Naive thymus-derived CD8-positive, alpha-beta T cell (primary cell): ENCODE measurements at places on chromosomes 5 and 9. TPM values are rescaled to one million over a fixed set of nuclear protein-coding genes. Genes with fewer than 3 reads are reported as not detected.
A peak's percentile ranks its signal among the peaks of the same experiment; 100 is the strongest.

- H3K4me1 ChIP-seq: no peaks in the 10 kb centered on the region
- no peak overlapping the region for H3K4me3 ChIP-seq
- no peak overlapping the region for H3K27ac ChIP-seq
Observed at GRCh38 chr5:170405817-170406216, 16.6 kb upstream of the KCNMB1 start.

GRCh38 chr5:135735831-135736230 is 98.6 kb upstream of the SLC25A48 start:
- H3K4me1 ChIP-seq: no peaks in the 10 kb centered on the region
- no peak for DNase-seq
- H3K4me3 ChIP-seq: no peak overlapping the region
- no peaks in the 10 kb centered on the region for H3K36me3 ChIP-seq

- no peak for DNase-seq
- peaks cover 3% of the 10 kb centered on the region for H3K4me1 ChIP-seq
- H3K36me3 ChIP-seq: peaks cover 67% of the 10 kb centered on the region
- H3K4me3 ChIP-seq: no peak overlapping the region
Observed at GRCh38 chr5:172943283-172943841, 15.9 kb upstream of the RPL26L1 start.

Gene SLC25A2
- 2.1 TPM for total RNA-seq

DNA sequence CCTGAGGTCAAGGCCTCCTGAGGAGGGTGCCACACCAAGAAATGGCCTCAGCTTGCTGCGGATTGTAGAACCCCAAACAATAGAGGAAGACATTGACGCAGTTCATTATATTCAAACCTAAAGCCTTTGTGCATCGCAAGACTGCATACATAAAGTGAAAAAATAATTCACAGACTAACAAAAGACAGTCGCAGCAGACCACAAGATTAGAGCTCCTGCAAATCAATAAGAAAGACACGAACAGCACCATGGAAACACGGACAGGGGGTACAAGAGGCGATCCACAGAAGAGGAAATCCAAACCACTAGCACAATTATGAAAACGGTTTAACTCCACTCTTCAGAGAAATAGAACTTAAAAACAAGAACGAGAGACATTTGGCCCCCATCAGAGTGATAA is 10.0 kb upstream of the TCOF1 start:
- H3K4me3 ChIP-seq: no peak overlapping the region
- DNase-seq: no peak
- peaks cover 15% of the 10 kb centered on the region for H3K4me1 ChIP-seq
- H3K27me3 ChIP-seq: no peaks in the 10 kb centered on the region

GRCh38 chr5:97134634-97135033 is 7.8 kb downstream of the LIX1 start:
- H3K4me3 ChIP-seq: no peak overlapping the region
- no peaks in the 10 kb centered on the region for H3K36me3 ChIP-seq
- DNase-seq: no peak
- peaks cover 4% of the 10 kb centered on the region for H3K4me1 ChIP-seq
- no peaks in the 10 kb centered on the region for H3K27me3 ChIP-seq

- no peaks in the 10 kb centered on the region for H3K36me3 ChIP-seq
- no peak overlapping the region for H3K27ac ChIP-seq
- no peak for DNase-seq
- no peak overlapping the region for H3K4me3 ChIP-seq
- H3K4me1 ChIP-seq: no peaks in the 10 kb centered on the region
- no peaks in the 10 kb centered on the region for H3K27me3 ChIP-seq
Observed at GRCh38 chr5:56281489-56282165, 48.5 kb upstream of the ANKRD55 start.

DNA sequence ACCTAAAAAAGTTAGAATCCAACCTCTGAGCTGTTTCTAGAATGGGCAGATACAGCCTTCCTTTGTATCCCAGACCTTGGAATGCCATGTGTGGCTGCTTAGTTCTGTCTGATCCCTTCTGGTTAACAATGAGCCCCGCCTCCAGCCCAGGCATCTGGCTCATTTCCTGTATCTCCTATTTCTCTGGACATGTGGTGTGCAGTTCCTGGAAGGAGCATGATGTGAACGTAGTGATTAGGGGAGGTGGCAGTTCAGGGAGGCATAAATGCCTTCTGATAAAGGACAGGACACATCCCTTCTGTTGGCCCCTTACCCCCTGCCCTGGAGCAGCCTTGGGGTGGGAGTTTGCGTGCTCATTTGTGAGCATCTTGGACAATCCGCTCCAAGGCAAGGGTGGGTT is 243.0 kb downstream of the ZSWIM6 start:
- peaks cover 3% of the 10 kb centered on the region for H3K27me3 ChIP-seq
- DNase-seq: no peak
- no peaks in the 10 kb centered on the region for H3K36me3 ChIP-seq
- H3K27ac ChIP-seq: no peak overlapping the region

DNA sequence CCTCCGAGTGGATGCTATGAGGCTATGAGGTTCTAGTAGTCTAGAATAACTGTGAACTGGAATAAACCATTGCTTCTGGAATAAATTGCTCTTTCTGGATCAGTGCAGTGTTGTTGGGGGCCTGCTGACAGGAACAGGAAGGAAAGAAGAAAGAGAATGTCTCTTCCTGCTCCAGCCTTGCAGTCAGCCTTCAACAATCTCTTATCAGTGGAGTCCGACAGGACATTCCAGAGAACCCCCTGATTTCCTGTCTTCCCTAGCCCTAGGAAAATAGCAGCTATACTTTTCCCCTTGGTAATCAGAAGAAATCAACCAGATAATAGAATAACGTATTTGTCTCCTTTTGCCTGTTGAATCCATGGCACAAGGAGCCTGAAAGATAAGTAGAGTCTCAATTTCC is 55.4 kb downstream of the WDR36 start:
- no peak overlapping the region for H3K27ac ChIP-seq
- H3K4me3 ChIP-seq: no peak overlapping the region

- no peaks in the 10 kb centered on the region for H3K27me3 ChIP-seq
- no peak for DNase-seq
- peaks cover 3% of the 10 kb centered on the region for H3K36me3 ChIP-seq
- no peak overlapping the region for H3K27ac ChIP-seq
- H3K4me1 ChIP-seq: peaks cover 3% of the 10 kb centered on the region
Observed at GRCh38 chr9:107853461-107853860, 363.9 kb upstream of the KLF4 start.

DNA sequence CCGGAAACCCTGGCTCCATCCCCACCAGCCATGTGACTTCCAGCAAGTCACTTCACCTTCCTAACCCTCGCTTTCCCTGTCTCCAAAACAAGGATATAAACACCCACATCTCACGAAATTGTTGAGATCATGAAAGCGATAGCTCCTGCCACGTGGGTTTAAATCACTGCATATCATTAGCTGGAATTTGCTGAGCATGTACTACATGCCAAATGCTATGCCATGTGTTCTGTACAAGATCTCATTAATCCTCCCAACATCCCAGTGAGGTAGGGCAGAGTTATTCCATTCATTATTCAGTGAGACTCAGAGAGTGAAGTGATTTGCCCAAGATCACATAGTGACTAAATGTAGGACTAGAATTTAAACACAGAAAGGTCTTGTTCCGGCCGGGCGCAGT is 29.2 kb upstream of the HRH2 start:
- DNase-seq: no peak
- H3K27ac ChIP-seq: no peak overlapping the region
- peaks cover 11% of the 10 kb centered on the region for H3K4me1 ChIP-seq
- H3K36me3 ChIP-seq: peaks cover 3% of the 10 kb centered on the region
- H3K4me3 ChIP-seq: no peak overlapping the region
- no peaks in the 10 kb centered on the region for H3K27me3 ChIP-seq

GRCh38 chr5:32298059-32298415 is 14.7 kb downstream of the MTMR12 start:
- H3K4me3 ChIP-seq: no peak overlapping the region
- no peak overlapping the region for H3K27ac ChIP-seq
- peaks cover 7% of the 10 kb centered on the region for H3K36me3 ChIP-seq
- H3K27me3 ChIP-seq: no peaks in the 10 kb centered on the region
- no peak for DNase-seq

- H3K27me3 ChIP-seq: no peaks in the 10 kb centered on the region
- H3K4me1 ChIP-seq: peaks cover 8% of the 10 kb centered on the region
- H3K4me3 ChIP-seq: no peak overlapping the region
Observed at GRCh38 chr5:55568654-55569512, 34.1 kb upstream of the PLPP1 start.

DNA sequence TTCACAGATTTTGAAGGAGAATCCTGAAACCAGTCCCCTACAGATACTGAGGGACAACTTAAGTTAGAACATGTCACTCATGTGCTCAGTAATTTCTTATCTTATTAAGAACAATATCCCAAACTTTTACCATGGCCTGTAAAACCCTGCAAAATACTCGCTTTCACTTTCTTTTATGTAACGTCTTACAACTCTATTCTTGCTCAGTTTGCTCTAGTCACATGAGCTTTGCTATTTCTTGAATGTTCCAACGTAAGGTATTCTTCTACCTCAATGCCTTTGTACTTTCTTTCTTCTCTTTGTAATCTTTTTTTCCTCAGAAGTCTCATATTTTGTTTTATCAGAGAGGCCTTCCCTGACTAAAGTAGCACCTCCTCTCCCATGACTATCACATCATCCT is 14.1 kb downstream of the TMEM38B start:
- no peak for DNase-seq
- no peaks in the 10 kb centered on the region for H3K27me3 ChIP-seq
- H3K4me3 ChIP-seq: peak overlapping the region; percentile 76
- peaks cover 11% of the 10 kb centered on the region for H3K4me1 ChIP-seq

Gene TMCO6
- 46.3 TPM for total RNA-seq

Gene SYK
- total RNA-seq: 9.4 TPM

DNA sequence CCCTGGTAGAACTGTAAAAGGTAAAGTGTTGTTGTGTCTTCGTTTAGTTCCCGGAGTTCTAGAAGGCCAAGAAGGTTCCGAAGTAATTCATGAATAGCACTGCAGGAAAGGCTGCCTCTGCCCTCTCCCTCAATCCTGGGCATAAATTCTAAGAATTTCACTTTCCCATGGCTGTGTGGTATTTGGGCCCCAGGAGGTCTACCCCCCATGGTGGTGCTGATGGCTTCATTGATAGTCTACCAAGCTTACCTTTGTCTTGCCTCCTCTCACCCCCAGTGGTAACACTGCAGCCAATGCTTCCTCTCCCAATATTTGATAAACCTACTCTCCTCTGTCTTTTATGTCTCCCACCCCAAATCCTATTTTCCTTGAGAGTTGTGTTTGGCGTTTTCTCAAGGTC is 39.5 kb downstream of the ADAMTS16 start:
- H3K4me3 ChIP-seq: no peak overlapping the region
- no peak overlapping the region for H3K27ac ChIP-seq
- H3K27me3 ChIP-seq: peaks cover 2% of the 10 kb centered on the region
- H3K4me1 ChIP-seq: no peaks in the 10 kb centered on the region

Gene PGM5
- total RNA-seq: not detected

DNA sequence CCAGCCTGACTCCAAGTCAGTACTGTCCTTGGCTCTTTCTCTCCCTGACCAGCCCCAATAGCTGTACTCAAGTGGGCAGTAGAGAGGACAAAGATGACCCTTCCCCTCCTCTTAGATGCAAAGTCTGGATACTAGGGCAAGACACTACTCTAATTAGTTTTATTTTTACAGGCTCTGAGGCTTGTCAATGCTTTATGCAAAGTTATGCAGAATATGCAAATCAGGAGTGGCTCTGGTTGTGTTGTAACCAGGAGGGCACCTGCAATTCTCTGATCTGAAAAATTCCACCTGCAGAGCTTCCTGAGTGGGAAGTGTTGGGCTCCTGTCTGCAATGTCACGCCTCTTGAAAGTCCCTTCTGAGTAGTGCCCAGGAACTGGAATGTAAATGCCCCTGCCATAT is 201.5 kb downstream of the RGS3 start:
- no peaks in the 10 kb centered on the region for H3K36me3 ChIP-seq
- peaks cover 17% of the 10 kb centered on the region for H3K27me3 ChIP-seq
- no peak overlapping the region for H3K27ac ChIP-seq

- H3K4me1 ChIP-seq: peaks cover 11% of the 10 kb centered on the region
- H3K4me3 ChIP-seq: no peak overlapping the region
- H3K27me3 ChIP-seq: peaks cover 10% of the 10 kb centered on the region
- no peak for DNase-seq
- H3K36me3 ChIP-seq: no peaks in the 10 kb centered on the region
Observed at GRCh38 chr5:153358315-153358976, 132.0 kb upstream of the GRIA1 start.

Gene LAMC3
- total RNA-seq: 6.9 TPM

Gene CDC20B
- not detected for total RNA-seq

Gene GKAP1
- 17.5 TPM for total RNA-seq

Gene SOX30
- total RNA-seq: 0.14 TPM

DNA sequence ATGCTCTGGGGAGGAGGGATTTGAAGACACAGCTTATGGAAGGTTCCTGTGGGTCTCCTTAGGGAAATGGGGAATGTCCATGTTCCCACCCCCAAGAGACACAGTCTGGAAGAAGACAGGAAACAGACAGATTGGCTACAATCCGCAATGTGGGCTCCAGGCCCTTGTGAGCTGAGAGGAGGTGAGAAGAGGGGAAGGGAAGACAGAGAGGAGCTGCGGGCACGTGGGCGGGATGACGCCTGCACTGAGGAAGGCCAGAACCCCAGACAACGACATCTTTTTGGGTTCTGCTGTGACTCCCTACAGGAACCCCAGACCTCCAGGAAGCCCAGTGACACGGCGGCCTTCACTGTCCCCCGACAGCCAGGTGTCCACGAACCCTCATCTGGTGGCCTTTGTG is 29.9 kb upstream of the NKD2 start:
- no peak overlapping the region for H3K27ac ChIP-seq
- H3K4me3 ChIP-seq: no peak overlapping the region
- H3K36me3 ChIP-seq: no peaks in the 10 kb centered on the region
- H3K4me1 ChIP-seq: peaks cover 6% of the 10 kb centered on the region
- no peak for DNase-seq

- peaks cover 25% of the 10 kb centered on the region for H3K36me3 ChIP-seq
- H3K27ac ChIP-seq: peak overlapping the region; percentile 27
- no peaks in the 10 kb centered on the region for H3K27me3 ChIP-seq
- no peak for DNase-seq
- H3K4me3 ChIP-seq: no peak overlapping the region
Observed at GRCh38 chr9:128085943-128086342, 17.9 kb downstream of the SLC25A25 start.

DNA sequence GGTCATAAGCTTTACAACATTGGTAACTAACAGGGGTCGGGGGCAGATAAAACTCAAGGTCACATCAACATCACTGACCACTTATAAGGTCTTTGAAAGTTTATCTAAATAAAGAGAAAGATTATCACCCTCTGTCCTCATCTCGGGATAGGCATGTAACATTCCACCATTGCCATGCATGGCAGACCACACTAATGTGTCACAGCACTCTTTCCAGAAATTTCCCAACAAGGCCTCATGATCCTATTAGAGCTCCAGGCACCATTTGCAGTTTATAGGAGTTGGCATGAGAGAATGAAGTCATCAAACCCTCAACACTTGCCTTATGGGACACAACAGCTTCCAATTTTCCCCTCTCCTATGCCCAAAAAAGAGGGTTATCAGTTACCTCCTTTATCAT is 31.9 kb upstream of the ZNF622 start:
- peaks cover 44% of the 10 kb centered on the region for H3K36me3 ChIP-seq
- no peak for DNase-seq
- no peaks in the 10 kb centered on the region for H3K27me3 ChIP-seq
- no peak overlapping the region for H3K27ac ChIP-seq
- peaks cover 25% of the 10 kb centered on the region for H3K4me1 ChIP-seq

Gene CDK9
- 142 TPM for total RNA-seq

Gene PTGES
- total RNA-seq: not detected

- H3K4me3 ChIP-seq: no peak overlapping the region
- peaks cover 19% of the 10 kb centered on the region for H3K36me3 ChIP-seq
Observed at GRCh38 chr5:95565280-95565920, 10.5 kb downstream of the ARSK start.
